ENCODE measurements at places on chromosomes 1 and 21.

GRCh38 chr1:4110888-4111287 is 210.8 kb upstream of the C1orf174 start:
- DNase-seq = no peak

DNA sequence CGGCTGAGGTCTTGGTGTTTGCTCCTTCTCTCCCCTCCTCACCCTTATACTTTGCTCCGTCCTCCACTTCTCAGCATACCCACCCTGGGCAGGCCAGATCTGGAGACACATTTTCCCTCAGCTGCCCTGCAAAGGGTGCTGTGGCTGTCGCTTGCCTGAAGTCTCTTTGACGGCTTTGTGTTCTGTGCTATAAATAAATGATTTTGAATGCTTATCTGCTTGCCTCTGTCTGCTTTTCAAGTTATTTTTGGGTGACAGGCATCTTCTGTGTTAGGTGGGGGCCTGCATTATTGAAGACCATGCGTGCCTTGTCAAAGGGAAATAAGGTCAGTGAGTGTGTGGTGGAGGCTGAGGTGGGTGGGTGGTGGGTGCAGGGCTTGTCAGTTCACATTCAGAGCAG is 66.9 kb upstream of the KCND3 start:
- no peak for DNase-seq

DNA sequence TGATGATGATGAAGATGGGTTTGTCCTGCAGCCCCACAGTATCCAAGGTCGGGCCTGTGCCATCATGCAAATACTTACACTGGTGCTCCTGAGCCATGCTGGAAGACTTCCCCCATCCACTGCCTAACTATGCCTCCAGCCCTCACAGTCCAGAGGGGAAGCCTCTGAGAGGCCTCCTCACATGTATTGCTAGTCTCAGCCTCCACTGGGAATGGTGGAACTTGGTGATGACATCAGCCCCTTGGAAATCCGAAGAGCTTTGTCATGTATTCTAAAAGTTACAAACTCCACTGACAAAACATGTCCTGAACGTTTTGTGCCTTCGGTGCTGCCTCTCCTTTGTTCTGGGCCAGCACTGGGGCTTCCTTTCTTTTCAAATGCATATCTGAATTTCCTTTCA is 61.1 kb upstream of the DMRTB1 start:
- DNase-seq = no peak

DNA sequence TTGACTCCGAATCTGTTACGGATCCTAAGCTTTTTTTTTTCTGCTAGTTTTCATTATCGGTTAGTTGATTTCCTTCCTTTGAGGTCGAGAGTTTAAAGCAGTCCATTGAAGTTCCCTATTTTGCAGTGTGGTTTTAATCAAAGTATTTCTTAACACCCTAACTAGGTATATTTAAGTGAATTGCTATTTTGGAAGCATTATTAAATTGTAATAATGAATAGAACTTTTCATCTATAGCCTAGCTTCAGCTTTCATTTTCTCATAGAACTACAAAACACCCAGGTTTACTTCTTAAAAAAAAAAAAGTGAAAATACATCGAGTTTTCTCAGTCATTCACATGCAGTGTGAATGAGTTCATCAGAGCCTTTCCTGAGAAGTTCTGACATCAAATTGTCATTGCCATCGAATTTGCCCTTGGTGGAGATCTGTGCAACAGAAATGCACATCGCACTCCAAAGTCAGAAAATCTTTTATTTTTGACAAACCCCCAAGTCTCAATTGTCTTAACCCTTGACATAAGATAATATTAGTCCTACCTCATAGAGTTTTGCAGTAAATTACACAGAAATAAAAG is 1.1 kb upstream of the LBR start:
- DNase-seq = no peak

DNA sequence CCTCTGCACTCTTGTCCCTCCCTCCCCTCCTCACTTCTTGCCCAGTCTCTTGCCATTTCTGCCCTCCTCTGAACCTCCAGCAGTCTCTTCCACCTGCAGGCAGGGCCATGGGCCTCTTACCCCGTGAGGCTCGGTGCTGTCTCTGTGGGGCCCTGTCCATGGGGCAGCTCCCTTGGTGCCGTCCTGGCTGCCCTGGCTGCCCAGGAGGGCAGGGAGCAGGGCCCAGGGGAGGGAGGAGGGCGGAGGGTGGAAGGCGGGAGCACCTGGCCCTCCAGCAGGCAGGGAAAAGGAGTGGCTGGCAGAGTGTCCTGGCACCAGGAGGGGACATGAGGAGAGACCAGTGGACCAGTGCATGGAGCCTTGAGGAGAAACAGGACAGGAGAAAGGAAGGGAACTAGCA is at the start of gene RORC:
TSS of gene RORC (minus strand) at position 198 of the 400 bp plus-strand sequence. CDS start at position 160, 38 bp downstream.
- DNase-seq = no peak

DNA sequence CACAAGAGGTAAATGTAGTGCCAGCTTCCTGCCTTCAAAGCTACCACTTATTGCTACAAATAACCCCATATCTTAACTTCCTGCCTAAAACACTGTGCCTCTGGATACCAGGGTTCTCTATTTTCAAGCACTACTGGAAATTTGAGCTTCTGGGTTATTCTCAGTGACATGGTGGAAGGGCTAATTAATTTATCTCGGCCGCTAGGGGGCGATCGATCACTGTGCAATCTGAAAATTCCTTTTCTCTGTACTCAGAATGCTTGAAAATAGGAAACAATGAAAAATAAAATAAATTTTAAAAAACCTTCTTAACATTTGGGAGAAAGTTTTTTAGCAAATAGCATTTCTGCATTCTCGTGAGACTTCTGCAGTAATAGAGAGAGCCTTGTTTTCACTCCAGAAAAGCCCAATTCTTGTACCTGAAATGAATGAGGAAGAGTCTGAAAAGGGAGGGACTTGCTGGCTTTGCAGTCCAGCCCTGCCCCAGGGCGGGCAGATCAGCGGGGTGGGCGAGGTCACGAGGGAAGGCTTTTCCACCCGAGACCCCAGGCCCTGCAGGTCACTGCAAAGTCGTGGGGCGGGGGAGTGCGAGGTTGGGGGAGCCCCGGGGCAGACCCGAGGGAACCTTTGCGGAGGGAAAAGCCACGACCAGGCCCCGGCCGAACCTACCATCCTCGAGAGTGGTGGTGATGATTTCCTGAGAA is 276.7 kb downstream of the PCP4 start:
- DNase-seq = peak; percentile 33

- peak; percentile 71 for DNase-seq
Observed at GRCh38 chr1:8571200-8571984, 246.0 kb downstream of the RERE start.

GRCh38 chr1:22018583-22019559 is 17.4 kb downstream of the CELA3A start:
- peak; percentile 97 for DNase-seq

GRCh38 chr1:220370041-220370700 is 97.9 kb upstream of the RAB3GAP2 start:
- peak; percentile 96 for DNase-seq

DNA sequence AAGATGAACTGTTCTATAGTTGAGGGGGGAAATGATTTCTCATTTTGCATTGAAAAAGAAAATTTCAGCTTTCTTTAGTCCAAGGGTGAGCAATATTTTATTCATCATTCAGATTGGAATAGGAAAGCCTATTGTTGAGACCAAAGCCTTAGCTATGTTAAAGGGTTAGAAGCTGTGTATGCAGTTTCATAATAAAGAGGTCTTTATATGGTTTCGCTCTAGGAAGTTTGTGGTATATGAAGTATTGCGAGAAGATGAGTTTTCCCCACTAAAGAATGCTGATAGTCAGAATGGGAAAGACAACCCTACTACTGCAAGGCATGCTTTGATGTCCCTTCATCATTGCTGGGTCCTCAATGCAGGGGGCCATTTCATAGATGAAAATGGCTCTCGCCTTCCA is 28.6 kb downstream of the UAP1 start:
- no peak for DNase-seq

GRCh38 chr1:74767490-74767889 is 34.5 kb downstream of the TYW3 start:
- peak; percentile 23 for DNase-seq

GRCh38 chr21:25094695-25095094 is 512.6 kb downstream of the MRPL39 start:
- no peak for DNase-seq

DNA sequence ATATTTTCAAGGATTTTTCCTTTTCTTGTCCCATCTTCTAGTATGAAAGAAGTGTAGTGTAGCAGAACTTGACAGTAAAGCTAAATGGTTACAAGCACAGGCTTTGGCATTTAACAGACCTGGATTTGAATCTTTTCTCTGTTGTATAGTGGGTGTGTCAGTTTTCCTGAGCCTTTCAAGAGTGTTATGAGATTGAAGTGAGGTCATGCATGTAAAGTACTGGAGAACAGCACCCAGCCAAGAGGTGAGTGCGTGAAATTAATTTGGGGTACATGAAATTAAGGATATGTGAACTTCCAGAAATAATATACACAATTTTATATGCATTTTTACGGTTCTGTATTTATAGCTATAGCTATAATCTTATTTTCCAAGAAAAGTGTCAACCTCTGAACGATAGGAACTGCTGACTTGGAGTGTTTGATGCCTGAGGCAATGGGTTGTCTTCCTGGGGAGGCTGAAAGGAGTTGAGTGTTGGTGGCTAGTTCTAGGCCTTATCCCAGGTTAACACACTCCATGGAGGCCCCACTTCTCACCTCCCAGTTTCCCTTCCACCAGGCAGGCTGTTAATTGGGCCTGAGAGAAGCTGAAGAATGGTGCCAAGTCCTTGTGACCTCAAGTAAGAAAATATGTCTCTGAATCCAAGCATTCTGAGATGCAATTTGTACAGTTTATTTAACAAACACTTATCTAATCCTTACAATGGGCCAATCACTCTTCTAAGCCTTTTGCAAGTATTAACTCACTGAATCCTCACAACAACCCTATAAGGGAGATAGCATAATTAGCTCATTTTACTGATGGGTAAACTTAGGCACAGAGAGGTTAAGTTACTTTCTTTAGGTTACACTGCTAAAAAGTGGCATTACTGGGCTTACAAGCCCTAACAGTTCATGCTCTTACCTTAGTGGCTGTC is 4.4 kb downstream of the ROR1 start:
- DNase-seq = no peak

DNA sequence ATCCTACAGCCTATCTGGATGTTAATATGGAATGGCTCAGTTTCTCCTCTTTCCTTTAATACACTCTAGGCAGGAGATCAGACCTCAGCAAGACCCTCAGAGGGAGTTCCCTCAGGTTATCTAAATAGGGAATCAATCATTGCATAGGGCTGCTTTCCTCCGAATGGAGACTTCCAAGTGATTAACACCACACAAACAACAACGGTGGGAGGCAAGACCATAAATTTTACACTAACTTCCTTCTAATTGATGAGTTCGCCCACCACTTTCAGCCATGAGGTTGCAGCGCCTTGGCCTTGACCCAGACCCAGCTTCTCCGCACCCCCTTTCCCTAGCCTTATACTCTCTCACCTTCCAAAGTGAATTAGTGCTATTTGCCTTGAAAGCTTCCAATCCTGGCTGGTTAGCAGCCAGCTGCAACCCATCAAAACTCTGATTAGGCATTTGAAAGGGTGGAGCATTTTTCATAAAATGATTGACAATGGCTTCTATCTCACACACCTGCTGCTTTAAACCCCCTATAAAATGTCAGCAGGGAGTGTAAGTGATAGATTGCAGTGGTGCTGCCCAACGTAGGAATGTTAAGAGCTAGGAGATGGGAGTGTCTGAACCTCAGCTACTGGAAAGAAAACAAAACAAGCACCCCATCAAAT is 534.9 kb upstream of the USP24 start:
- no peak for DNase-seq

DNA sequence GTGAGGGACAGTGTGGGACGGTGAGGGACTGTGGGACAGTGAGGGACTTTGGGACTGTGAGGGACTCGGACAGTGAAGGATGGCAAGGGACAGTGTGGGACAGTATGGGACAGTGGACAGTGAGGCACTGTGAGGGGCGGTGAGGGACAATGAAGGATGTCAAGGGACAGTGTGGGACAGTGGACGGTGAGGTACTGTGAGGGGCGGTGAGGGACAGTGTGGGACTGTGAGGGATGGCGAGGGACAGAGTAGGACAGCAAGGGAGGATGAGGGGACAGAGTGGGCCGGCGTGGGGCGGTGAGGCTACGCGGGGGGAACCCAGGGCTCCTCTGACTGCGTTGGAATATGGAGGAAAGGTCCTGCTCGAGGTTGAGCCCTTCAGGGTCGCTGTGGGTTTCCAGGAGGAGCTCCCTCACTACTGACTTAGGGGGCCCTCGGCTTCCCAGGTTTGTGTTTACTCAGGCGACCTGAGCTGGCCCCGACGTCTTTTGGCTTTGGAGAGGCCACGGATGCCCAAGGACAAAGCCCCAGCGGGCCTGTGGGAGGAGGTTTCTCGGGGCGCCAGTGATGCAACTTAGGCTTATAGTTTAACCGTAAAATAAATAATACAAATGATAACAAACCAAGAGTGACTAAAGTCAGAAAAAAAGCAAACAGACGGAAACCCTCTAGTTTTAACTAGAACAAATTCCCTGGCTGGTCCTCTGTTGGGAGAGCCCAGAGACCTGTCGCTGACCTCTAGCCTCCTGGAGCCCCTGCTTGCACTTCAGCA is 1.1 kb upstream of the ERRFI1 start:
- DNase-seq = no peak

DNA sequence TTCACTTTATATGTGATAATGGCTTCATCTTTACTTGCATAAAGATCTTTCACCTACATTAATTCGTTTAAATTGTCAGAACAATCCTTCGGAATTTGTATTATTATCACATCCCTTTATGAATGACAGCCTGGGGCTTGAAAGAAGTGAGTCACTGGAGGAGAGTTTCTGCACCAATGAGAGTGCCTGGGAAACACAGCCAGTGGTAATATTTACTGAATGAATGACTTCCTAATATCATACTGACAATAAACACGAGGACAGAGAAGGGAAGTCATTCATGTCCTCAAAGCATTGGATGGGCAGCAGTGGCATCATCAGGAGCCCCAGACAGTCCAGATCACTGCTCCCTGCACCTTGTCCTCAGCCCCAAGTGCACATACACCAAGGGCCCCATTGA is 40.7 kb upstream of the PDE4B start:
- DNase-seq = peak; percentile 21

DNA sequence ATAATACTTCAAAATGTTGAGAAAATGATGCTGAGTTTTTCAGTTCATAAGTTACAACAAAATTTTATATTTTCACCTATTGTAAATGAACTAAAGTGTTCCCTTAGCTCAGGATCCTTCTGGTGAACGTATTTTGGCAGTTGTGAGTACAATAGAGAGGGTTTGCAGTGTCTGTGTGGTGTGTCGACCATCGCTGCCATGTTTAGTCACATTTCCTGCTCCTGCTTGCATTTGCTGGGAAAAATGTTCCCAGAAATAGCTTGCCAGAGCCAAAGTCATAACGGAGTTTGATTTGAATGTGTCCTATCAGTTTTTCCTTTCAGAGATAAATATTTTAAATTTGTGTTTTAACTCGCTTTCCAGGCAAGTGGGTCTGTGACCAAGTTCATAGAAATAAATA is 117.1 kb upstream of the COL6A1 start:
- no peak for DNase-seq

Data from bronchial epithelial cell (primary cell).